ENCODE measurements at places on chromosomes 6 and 20. TPM values are rescaled to one million over a fixed set of nuclear protein-coding genes. Genes with fewer than 3 reads are reported as not detected.

GRCh38 chr20:3251806-3252205, 12.8 kb upstream of the SLC4A11 start:
- peak; percentile 26 for DNase-seq

- DNase-seq = peak; percentile 56
These were observed 18.2 kb downstream of the PPARD start for GRCh38 chr6:35360349-35361138.

DNA sequence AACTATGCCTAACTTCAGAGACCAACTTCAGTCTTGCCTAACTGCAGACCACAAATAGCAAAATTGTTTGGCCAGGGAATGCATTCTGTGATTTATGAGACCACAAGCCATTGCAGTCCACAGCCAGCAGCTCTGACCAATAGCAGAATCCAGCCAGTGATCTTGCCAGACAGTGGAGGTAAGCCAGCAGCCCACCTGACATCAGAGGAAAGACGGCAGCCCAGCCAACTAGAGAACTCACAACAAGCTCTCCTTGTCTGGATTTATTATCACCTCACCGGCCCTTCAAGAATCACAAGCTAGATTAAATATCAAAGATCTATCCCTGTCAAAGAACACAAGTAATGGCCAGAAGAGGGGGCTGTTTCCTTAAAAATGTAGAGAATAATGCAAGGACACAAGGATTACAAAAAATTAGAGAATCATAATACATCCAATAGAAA, 66.5 kb upstream of the SLC35F1 start:
- peak; percentile 32 for DNase-seq

- no peak for DNase-seq
These were observed 74.6 kb upstream of the LRFN2 start for GRCh38 chr6:40661726-40662125.

GRCh38 chr20:5729348-5729747, 20.9 kb upstream of the SHLD1 start:
- peak; percentile 84 for DNase-seq

GRCh38 chr6:170311696-170312095, 5.1 kb downstream of the FAM120B start:
- DNase-seq = no peak

- no peak for DNase-seq
These were observed 46.3 kb upstream of the NHSL1 start for GRCh38 chr6:138545621-138545980.

DNA sequence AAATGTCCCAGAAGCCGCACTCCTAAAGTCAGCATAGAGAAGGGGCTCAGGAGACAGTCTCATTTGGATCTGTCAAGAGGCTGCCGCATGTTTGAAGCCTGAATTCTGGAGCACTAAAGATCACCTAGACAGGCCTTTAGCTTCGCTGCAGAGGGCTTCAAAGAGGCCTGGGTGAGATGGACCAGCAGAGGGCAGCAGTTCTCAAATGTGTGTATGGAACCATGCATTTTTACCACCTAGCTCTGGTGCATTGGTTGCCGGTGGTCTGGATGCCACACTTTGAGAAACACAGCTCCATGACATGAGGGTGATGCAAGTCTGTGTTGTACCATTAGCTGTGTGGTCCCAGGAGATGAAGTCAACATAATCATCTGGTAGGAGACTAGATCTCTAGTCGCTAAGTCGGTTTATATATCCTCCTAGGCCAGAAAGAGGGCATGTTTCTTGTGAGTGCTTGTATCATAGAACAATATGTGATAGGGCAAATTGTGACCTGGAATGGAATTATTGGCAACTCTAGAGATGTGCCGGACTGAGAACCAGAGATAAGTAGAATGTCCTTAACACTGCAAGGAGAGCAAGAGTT, 64.8 kb downstream of the KIAA0319 start:
- peak; percentile 73 for DNase-seq

GRCh38 chr20:17647391-17648314, 34.4 kb downstream of the RRBP1 start:
- no peak for DNase-seq

DNA sequence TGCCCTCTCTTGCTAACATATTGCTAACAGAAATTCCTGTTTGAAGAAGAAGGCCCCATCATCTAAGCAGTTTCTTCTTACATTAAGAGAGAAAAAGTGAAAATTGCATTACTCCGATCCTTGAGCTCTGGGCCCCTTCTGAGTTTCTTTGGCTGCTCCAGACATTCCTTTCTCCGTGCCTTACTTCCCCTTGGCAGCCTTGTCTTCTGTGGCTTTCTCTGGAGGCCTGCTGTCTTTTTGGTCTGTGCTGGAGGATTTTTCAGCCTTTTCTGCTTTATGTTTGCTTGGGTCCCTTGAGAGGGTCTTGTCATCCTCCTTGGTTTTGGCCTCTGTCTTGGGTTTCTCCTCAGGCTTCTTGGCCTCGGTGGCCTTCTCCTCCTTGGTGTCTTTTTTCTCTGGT, 378.8 kb upstream of the CHD6 start:
- no peak for DNase-seq

- no peak for DNase-seq
These were observed 27.8 kb downstream of the ACSS1 start for GRCh38 chr20:25030007-25030648.

DNA sequence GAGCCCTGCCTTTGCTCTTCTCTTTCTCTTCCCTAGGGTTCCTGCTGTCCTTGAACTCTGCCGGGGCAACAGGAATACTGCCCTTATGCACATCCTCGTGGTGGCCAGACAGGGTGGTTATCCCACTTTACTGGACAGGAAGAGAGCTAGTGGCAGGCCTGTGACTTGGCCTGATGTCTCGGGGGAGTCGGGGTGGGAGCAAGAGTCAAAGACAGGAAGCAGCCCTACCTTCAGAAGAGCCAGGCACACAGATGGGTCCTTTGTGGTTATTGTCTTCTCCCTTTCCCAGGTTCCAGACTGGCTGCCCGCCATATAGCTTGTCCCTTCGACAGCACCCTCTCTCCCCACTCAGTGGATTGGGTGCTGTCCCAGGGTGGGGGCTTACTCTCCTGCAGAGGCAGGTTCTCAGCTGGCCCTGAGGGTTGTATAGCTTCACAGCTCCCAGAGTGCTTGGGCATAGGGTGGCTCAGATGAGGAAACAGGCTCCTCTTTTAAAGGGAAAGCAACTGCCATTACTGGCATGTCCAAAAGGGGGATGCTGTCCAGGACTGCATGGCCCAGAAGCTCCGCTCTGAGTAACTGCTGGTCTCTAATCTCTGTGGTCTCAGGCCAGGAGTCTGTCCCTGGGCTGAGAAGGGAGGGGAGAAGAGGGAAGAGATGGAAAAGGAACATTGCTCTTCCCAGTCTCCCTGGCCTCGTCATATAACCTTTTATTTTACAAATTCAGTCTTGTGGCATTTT, 17.3 kb downstream of the PLCG1 start:
- no peak for DNase-seq

GRCh38 chr20:25033924-25034300, 24.0 kb downstream of the ACSS1 start:
- no peak for DNase-seq

DNA sequence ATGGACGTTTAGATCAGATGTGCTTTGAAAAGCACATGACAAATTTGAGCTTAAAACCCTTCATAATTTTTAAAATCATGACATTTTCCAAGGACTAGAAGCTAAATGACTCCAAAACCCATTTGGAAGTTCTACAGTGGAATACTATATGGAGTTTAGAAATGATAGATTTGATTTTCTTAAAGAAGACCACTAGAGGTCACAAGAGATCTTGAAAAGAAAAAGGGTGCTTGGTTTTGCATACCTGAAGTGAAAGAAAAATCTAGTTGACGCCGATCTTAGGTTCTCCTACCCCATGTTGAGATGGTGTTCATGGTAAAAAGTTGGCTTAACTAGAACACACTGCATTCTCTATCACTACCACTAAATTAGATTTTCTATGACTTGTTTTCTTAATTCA, 31.5 kb downstream of the CFAP61 start:
- DNase-seq = peak; percentile 72

DNA sequence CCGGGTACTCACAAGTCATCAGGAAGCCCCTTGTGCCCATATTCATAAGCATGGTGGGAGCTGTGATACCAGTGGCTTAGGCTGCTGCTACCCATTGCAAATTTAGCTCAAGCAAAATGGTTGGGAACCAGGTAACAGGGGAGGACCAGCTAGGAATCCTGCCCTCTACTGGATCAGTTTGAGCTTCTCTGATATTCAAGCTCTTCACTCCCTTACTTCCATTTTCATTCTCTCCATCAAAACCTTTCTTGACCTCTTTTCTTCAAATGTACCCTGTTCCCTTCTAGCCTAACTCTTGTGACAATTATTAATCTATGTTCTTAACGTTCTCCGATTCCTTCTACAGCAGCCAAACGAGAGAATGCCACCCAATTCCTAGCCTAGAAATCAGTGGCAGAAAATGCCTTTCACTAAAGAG, 9.7 kb downstream of the NOL7 start:
- peak; percentile 61 for DNase-seq

- DNase-seq = no peak
These were observed 48.2 kb downstream of the RNASET2 start for GRCh38 chr6:166907871-166908806.

DNA sequence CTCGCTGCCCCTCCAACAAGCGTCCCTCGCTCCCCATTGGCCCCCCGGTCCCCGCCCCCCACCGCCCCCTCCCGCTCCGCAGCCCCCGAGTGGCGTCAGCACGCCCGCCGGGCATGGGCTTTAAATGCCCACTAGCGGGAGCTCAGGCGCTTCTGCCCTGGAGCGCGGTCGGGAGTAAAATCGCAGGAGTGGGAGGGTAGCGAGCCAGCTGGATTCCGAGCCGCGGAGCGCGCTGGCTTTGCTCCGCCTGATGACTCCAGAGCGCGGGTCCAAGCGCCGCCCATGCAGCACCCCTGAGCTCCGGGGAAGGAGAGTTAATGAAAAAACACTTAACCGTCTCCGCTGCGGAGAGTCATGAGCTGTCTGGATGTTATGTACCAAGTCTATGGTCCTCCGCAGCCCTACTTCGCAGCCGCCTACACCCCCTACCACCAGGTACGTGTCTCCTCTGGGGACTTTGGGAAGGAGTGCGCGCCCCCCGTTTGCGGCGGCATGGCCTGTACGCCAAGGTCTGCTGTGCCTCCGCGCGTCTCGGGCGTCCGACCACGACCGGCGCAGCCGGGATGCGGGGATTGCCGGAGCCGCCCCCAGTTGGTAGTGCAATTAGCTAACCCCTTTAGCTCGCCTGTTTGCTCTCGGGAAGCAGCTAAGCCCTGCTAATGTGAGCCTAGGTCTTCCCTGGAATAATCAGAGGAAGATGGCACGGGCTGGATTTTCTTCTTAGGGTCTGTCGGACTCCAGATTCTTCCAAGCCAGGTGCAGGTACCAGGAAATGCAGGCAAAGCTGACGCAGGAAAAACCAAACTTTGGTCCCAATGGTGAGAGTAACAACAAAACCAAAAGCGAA, at the start of gene VGLL2:
Gene VGLL2 (plus strand): TSS at position 149 of the 847 bp plus-strand sequence. CDS start 206 bp downstream, at position 355.
- peak; percentile 47 for DNase-seq

DNA sequence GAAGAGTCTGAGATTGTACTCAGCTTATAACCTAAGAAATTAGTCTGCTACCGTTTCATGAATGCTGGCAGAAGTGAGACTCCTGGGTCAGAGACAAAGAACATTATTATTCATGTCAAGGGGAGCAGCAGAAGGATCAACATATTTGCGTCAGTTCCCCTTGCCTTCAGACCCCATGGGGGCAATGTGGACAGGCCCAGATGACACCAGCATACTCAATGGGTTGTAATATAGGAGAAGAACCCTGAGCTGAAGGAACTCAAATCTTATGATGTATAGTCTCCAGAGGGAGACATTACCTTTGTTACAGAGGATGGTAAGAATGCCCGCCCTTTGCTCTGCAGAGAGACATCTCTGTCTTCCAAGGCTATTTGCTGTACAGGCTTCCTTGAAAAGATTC, 384.4 kb downstream of the EPM2A start:
- DNase-seq = no peak

DNA sequence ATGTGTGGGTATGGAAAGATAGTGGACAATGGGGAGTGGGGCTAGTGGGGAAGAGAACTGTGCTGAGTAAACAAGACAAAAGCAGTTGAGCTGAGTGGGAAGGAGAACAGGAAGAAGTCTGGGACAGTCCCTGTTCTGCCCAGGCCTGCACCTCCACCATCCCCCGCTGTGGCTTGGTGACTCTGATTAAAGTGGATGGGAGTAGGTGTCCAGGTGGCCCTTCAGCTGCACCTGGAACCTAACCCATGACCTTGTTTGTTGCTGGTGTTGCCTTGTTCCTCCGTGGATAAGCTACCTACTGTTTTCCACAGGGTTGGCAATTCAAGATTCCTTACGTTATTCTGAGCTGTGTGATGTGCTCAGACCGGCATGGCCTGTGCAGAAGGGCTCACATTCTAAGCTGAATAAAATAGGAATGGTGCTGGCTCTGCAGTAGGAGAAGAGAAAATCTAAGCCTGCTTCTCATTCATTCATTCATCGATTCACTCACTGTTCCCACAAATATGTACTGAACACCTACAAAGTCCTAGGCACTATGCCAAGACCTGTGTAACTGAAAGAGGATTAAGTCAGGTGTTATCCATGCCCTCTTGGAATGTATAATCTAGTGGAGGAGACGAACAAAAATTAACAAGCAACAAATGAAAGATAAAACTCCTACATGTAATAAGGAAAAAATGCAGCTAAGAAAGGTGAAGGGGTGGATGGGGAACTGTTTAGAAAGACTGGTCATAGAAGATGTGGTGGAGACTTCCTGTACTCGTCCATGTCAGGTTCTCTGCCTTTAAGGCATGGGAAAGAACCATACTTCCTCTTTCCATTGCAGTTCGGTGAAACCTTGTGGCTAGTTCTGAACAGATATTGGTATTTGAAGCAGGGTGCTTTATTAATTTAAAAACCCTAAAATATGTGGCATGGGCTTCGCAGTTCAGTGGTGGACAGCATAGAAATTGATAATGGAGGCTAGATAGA, 10.1 kb upstream of the CALHM6 start:
- peak; percentile 5 for DNase-seq

- DNase-seq = no peak
These were observed 17.1 kb upstream of the MAP1LC3A start for GRCh38 chr20:34541264-34541901.

DNA sequence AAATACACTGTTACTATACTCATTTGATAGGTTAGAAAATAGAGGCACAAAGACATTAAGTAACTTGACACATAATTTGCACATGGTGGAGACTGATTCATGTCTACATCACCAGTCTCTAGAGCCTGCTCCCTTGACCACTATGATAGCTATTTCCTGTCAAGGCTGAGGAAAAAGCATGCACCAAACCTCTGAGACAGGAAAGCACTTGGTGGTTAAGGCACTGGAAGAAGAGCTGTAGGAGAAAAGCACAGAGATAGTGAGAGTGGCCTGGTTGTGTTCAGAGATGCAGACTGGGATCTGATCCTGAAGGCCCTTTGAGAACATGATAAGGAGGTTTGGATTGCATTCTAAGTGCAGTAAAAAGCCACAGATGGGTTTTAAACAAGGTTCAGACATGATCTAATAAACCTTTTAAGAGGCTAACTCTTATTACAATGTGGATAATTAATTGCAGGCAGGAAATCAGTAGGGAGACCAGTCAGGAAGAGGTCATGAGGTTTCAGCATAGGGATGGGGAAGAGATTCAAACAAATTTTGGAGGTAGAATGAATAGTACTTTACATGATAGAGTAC, 168.9 kb downstream of the PHF3 start:
- peak; percentile 96 for DNase-seq

Gene PKIG
- total RNA-seq = 83.1 TPM

Gene TSPO2
- not detected for total RNA-seq

Gene RIPOR2
- total RNA-seq = 18.6 TPM

Gene OOEP
- total RNA-seq = not detected

Gene TINAG
- total RNA-seq = not detected

Gene LSM2
- total RNA-seq = 162 TPM

Gene CASS4
- 0.15 TPM for total RNA-seq

Gene ADGRF4
- 0.37 TPM for total RNA-seq

Gene CGA
- 26.6 TPM for total RNA-seq

Gene MANEA
- 5.9 TPM for total RNA-seq

Gene CDH22
- total RNA-seq = not detected

Gene MTFR2
- 12.0 TPM for total RNA-seq

Gene C6orf163
- total RNA-seq = not detected

Data from M059J (cell line).